Fibroblast of skin of left quadriceps (primary cell): ENCODE measurements at places on chromosomes 11 and 22.
A peak's percentile ranks its signal among the peaks of the same experiment; 100 is the strongest.

DNA sequence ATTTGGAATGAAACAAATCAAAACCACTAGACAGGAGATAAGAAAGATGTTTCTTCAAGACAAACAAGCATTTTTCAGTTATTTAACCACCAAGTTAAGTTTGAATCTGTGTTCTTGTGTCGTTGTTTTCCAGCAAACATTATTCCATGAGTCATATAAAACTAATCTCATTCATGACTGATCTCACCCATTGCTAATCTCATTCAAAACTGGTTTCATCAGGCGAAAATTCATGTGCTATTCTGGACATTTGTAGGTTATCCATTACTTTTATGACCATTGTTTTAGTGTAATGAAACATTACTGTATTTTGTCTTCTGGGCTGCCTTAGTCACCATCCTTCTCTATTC lies 221.8 kb downstream of the DDX10 start:
- DNase-seq, result peak; percentile 47

DNA sequence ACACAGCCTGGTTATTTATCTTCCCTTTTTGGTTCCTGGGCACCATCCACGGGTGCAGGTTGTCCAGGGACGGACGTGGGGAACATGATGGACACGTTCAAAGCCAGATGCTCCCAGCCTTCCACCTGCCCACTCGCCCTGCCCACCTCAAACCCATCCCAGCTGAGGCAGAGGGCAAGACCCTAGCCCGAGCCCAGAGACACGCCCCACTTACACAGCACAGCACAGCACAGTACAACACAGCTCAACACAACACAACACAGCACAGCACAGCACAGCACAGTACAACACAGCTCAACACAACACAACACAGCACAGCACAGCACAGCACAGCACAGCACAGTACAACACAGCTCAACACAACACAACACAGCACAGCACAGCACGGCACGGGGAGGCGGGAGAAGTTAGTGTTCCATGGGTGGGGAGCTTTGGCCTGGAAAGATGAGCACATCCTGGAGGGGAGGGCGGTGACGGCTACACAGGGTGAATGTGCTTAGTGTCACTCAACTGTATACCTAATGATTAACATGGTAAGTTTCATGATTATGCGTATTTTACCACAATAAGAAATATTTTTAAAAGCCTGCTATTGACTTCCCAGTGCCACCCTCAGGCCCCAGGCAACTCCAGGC lies 1507.5 kb downstream of the BRD1 start:
- DNase-seq, result no peak

- peak; percentile 57 for DNase-seq
Measured at GRCh38 chr11:15969281-15969680, 387.1 kb downstream of the SOX6 start.

DNA sequence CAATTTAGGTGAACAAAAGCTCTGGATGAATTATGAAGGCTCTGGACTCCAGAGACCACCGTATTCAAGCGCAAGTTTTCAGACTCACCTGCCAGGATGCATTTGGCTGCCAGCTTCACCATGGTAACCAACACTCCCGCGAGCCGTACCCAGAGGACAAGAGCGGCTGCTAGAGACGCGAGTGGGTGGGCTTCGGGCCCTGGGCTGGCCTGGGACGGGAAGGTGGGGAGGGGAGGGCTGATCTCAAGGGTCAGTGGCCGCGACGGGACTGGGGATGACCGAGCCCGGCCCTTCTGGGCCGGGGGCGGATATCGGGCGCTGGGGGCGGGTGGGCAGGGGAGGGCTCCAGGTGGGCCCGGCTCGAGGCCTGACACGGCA lies 344 bp downstream of the IFT27 start:
- no peak for DNase-seq

- peak; percentile 14 for DNase-seq
Measured at GRCh38 chr11:105719073-105719822, 109.4 kb downstream of the GRIA4 start.

- no peak for DNase-seq
Measured at GRCh38 chr11:121368364-121369240, 76.0 kb downstream of the SC5D start.

DNA sequence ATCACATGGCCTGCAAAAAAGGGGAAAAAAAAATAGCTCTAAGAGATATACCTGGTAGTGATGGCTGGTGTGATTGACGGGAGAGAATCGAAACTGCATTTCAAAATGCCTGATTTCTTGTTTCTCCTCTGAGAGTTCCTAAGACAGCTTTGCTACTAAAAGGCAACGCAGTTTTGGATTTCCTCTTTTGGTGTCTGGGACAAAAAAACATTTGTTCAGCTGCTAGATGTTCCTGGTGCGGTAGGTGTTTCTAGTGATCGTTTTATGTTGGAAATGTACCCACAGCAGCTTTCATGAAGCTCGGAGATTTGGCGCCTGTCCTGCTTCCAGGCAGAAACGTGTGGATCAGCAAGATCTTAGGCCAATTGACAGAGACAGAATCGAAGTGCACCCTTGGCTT lies 18.1 kb downstream of the P2RX3 start:
- DNase-seq, result no peak

DNA sequence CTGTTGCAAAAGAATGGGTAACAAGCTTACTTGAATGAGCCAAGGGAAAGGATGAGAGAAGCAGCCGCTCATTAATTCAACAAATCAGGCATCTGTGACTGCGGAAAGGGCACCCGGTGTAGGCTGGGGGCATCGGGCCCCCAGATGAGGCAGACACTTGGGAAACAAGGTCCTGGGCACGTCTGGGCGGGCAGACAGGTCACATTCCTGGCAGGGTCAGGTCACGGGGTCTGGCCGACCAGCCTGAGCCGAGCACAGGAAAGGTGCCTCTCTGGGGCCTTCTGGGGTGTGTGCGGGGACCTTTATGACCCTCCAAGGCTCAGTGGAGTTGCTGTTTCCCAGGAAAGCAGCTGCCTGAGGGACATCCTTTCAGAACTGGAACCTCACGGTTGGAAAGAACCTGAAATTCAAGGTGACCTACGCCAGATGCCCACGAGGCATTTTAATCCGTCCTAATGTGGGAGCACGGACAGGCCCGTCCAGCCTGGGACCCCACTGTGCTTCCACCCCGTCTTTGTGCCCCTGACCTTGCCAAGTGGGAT lies 57.1 kb downstream of the ST14 start:
- DNase-seq, result no peak

GRCh38 chr11:124108156-124108555 lies 7.1 kb upstream of the VWA5A start:
- DNase-seq, result no peak

GRCh38 chr11:28529046-28529445 lies 420.9 kb downstream of the METTL15 start:
- peak; percentile 63 for DNase-seq

DNA sequence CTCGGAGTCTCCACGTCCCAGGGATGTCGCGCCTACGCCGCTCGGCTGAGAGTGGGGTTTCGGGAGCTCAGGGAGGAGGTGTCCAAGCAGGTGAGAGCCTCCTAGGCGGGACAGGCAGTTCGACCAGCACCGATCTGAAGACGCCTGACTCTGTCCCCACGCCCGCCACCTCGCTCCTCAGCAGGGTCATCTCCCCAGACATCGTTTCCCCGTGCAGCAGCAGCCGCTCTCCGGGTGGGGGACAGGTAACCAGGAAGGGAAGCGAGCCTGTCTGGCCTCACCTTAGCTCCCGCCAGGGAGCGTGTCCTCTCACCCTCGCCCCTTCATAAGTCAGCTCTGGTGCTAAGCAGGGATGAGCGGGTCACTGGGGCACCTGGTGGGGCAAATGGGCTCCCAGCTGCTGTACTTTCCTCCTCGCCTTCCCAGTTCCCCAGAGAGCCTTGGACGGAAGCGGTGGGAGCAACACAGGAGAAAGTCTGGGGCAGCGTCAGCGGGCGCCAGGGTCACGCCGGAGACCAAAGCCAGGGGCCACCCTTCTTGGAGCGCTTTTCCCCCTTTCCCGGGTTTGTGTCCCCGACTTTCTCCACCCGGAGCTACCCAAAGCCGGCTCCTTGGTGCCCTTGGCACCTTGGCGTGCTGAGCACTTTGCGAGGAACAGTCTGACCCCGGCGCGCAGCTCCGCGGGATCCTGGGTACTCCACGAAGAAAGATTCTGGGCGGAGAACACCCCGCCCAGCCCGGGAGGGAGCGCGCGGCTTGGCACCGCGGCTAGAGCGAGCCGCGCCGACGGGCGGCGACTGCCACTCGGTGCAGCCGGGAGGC lies 1.6 kb downstream of the SPON1 start:
- no peak for DNase-seq

DNA sequence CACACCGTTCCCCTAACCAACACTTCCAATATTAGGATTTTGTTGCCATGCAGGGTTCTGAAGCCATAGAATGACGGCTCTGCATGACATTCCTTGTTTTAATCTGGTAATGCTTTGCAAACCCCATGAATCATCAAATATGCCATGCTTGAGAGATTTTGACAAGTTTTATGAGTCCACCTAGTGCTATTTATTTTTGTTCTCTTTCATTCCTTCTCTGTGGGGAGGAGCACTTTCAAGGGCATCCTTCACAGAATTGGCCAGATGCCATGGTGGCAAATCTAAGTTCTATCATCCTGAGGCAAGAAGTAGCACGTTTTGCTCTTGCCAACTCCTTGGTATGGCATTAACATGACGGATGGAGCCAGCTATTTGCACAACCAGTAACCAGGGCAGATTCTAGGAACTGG lies 268.4 kb downstream of the FAM76B start:
- no peak for DNase-seq

- DNase-seq, result no peak
Measured at GRCh38 chr11:12531020-12531419, 143.2 kb upstream of the TEAD1 start.

DNA sequence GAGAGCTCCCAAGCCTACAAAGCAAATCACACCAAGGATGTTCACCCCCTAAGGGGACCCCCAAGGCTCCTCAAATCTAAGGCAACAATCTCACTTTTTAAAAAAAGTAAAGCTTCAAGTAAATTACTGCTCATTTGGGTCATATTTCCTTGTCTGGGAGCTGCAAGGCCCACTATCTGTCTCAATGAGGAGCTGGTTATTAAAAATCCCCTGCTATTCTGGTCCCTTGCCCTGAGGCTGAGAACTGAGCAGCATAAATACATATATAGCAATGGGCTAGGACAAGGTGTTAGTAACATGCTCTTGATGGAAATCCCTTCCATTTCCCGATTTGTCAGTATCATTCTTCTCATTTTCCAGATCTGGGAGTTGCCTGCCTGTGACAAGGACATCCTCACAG lies 119.2 kb downstream of the ETS1 start:
- DNase-seq, result no peak

DNA sequence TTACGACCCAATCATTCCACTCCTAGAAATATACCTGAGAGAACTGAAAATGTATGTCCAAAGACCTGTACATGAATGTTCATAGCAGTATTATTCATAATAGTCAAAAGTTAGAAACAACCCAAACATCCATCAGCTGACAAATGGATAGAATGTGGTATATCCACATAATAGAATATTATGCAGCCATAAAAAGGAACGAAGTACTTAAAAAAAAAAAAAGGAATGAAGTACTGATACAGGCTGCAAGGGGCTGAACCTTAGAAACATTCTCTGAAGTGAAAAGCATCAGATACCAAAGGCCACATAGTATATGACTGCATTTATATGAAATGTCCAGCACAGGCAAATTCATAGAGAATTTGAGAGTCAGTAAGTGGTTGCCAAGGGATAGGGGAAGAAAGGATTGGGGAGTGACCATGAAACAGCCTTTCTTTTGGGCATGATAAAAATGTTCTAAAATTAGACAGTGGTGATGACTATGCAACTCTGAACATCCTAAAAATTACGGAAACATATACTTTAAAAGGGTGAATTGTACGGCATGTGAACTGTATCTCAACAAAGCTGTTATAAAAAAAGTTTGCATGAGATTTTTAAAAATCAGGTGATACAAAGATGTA lies 1.8 kb downstream of the TPST2 start:
- no peak for DNase-seq

DNA sequence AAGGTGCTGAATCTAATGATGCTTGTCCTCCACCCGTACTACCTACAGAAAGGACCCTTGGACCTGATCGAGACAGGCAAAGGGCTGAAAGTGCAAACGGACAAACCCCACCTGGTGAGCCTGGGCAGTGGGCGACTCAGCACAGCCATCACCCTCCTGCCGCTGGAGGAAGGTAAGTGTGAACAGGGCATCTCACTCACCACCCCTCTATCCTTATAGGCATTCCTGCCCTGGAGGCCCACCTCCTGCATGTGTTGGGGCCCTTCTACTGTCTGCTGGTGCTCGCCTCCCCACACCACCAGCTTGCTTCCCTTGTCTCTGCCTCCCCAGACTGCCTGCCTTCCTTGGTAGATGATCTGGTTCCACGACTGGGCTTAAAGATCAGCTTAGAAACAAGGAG lies 7.1 kb downstream of the PHLDB1 start:
- no peak for DNase-seq

DNA sequence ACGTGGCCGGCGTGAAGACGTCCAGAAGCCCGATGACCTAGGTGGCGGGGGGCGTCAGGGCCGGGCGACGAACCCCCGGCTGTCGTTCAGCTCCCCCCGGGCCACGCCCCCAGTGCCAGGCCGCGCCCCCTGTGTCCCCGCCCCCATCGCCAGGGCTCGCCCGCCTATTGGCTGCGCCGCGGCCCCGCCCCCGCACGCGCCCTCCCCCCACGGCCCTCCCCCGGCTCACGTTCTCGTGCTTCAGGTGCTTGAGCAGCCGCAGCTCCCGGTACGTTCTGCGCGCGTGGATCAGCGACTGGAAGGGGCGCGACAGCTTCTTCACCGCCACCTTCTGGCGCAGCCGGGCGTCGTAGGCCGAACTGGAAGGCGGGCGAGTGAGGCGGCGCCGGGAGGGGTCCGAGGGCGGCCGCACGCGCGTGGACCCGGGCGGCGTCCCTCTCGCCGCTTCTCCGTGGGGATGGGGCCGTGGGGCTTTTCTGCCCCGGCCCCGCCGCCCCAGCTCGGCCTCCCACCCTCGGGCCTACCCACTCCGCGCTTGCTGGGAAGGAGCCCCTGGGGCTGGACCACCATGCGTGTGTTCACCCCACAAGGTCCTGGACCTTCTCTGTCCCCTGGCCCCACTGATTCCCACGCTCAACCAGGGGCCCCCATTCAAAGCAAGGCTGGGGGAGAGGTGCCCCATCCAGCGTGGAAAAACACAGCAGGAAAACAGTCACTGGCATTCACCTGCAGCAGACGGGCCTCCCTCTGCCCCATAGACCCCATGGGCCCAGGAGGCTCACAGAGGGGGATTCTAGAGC lies 2.4 kb downstream of the MAPK11 start:
- no peak for DNase-seq

GRCh38 chr11:57903441-57904123 lies 120.1 kb upstream of the OR9Q1 start:
- DNase-seq, result no peak

- no peak for DNase-seq
Measured at GRCh38 chr11:93000511-93001476, 31.3 kb downstream of the MTNR1B start.

DNA sequence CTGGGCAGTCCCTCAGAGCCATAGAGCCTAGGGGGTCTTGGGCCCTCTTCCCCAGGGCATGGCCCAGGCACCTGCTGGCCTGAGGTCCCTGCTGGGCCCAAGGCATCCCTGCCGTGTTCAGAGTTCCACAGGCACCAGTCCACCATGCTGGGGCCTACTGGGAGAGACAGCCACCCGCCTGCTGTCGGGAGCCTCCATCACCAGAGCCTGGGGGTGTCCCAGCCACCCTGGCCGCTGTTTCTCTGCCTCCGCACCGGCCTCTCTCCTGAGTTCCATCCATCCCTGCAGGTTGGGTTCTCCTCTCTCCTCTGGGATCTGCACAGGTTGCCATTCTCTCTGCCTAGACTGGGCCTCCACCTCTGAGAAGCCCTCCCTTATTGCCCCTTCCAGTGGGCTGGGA lies 68.6 kb downstream of the KCNQ1 start:
- no peak for DNase-seq
